A549 (cell line): ENCODE measurements at places on chromosomes 1 and 21.

DNA sequence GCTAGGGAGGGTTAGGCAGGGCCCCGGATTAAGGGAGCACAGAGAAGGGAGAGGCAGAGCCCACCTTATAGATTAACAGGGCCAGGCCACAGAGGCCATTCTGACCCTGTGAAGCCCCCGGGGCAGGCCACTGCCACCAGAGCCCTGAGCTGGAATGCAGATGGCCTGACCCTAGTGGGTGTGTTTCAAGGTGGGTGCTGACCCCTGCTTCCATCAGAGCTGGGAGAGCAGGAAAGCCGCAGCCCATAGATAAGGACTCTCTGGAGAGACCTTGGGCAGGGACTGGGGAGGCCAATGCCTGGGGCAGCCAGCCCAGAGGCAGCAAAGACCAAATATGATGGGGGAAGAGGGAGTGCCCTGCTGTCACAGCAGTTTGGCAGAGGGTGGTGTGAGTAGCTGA, 35.9 kb downstream of the NCMAP start:
- DNase-seq: no peak

DNA sequence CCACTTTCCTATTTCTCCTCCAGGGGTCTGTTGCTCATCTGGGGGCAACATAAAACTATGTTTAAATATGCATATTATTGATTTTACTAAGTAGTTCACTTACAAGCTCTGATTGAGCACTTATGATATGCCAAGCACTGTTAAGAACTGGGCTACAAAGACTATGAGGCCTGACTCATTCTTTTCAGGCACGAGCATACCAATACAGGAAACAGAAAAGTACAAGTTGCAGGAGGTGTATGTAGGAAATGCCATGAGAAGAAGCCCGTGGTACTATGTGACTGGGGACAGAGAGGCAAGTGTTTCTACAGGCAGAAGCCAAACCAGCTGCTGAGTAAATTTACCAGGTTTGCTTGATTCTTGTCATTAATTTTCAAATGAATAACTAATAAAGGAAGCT, 120.4 kb upstream of the PTGFR start:
- DNase-seq: no peak

GRCh38 chr1:90175490-90176167, 180.7 kb downstream of the ZNF326 start:
- DNase-seq: no peak

GRCh38 chr1:201954263-201955008, 867 bp upstream of the TIMM17A start:
- no peak for DNase-seq

- no peak for DNase-seq
Observed at GRCh38 chr21:25660233-25660632, 21.2 kb downstream of the JAM2 start.

- no peak for DNase-seq
Observed at GRCh38 chr1:86871001-86871400, 42.9 kb downstream of the SELENOF start.

- DNase-seq: no peak
Observed at GRCh38 chr1:35655196-35655595, 13.9 kb upstream of the PSMB2 start.

GRCh38 chr21:25375675-25376074, 231.6 kb downstream of the MRPL39 start:
- no peak for DNase-seq

DNA sequence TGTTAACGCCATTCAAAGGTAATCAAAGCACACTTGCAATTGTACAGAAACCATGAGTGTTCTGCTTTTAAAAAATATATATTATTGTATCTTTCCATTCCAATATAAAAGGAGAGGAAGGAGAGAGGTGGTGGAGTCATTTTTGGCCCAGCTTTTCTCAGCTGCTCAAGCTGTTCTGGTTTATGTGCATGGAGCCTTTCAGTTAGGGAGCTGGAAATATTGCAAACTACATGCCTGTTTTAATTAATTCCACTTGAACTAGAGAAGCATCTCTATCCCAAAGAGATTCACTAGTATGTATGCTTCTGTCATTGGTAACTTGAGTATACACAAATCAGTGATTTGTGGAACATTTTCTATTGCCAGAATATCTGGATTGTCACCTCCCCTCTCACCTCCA, 28.5 kb upstream of the C1orf105 start:
- DNase-seq: no peak

DNA sequence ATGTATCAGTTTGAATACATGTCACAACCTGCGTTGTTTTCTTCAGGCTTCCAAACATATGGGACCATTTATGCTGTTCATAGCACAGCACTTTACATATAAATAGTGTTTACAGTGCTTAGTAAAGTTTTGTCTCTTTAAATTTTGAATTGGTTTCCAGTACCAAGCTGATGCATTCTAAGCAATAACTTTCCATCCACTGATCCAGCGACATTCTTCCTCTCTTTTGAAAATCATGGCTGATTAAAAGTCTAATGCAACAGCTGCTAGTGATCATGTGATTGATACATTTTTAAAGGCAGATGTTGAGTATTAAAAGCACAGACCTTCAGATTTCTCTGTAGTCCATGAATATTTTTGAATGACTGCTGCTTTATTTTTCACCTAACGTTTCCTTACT, 154.9 kb downstream of the PTPRC start:
- no peak for DNase-seq

- DNase-seq: no peak
Observed at GRCh38 chr1:65166572-65167305, 18.7 kb downstream of the AK4 start.

GRCh38 chr1:168628807-168629206, 52.4 kb downstream of the XCL1 start:
- DNase-seq: peak; percentile 9

DNA sequence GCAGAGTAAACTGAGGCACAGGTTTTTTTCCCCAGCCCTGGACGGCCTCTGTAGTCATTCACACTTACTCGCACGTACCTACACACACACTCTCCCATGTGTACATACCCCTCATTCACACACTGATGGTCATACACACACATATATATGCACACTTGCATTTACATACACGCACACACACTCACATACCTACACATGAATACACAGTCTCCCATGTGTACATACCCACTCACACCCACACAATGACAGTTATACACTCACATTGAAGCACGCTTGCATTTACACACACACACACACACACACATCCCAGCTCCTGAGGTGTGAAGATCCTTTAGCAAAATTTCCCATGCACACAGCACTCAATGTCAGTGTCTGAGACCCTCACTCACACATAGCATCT, 766 bp upstream of the FAM131C start:
- no peak for DNase-seq

DNA sequence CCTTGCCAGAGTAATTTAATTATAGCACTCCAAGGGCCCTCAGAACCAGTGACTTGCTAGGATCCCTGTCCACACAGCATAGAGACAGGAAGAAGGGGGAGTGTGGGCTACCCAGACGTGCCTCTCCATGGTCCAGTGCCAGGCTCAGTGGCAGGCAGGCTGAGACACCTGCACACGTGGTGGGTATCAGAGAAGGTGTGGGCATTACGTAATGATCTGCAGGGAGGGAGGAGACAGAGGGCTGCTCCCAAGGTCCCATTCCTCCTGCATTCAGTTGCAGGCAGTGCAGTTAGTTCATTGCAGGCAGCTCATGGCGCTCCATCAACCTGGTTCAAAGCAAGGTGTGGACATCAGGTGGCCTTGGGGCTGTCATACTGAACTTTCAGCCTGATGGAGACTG, 49.9 kb downstream of the C8B start:
- no peak for DNase-seq

- DNase-seq: no peak
Observed at GRCh38 chr21:44885615-44886014, 12.1 kb upstream of the PTTG1IP start.
